ENCODE measurements at places on chromosomes 1 and 21.

DNA sequence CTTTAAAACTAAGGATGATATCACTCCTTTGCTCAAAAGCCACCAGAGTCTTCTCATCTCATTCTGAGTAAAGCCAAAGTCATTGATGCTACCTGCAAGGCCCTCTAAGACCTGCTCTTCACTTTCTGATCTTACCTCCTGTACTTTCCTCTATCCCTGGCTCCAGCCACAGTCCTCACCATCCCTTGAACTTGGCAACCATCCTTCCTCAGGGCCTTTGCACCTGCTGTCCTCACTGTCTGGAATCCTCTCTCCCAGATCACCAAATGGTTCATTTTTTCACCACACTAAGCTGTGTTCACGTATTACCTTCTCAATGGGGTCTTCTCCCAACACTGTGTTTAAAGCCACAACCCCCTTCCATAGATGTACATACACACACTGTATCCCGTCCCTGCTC is 4.3 kb upstream of the PHLDA3 start:
- no peak for DNase-seq

- DNase-seq: peak; percentile 39
These were observed 128.2 kb downstream of the TBX19 start for GRCh38 chr1:168408884-168409283.

GRCh38 chr1:227416156-227416830 is 98.0 kb upstream of the CDC42BPA start:
- no peak for DNase-seq

DNA sequence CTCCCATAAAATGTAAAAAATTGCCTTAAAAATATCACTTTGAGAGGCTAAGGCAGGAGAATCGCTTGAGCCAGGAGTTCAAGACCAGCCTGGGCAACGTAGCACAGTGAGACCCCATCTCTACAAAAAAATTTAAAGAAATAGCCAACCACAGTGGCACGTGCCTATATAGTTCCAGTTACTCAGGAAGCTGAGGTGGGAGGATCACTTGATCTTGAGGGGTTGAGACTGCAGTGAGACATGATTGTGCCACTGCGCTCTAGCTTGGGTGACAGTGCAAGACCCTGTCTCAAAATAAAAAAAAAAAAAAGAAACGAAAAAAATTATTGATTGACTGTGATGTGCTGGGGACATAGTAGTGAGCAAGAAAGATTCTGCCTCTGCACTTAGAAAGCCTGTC is 38.4 kb downstream of the PKN2 start:
- DNase-seq: no peak

- peak; percentile 14 for DNase-seq
These were observed 705 bp downstream of the UROD start for GRCh38 chr1:45012639-45013278.

DNA sequence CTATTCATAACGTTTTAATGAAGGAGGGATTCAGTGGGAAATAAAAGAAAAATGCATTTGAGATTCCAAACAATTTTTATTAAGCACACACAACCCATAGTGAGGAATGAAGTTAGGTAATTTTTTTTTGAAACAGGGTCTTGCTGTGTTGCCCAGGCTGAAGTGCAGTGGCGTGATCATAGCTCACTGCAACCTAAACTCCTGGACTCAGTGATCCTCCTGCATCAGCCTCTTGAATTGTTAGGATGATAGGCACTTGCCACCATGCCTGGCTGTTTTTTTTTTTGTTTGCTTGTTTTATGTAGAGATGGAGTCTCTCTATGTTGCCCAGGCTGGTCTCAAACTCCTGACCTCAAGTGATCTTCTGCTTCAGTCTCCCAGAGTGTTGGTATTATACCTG is 28.9 kb downstream of the LYPLAL1 start:
- no peak for DNase-seq

DNA sequence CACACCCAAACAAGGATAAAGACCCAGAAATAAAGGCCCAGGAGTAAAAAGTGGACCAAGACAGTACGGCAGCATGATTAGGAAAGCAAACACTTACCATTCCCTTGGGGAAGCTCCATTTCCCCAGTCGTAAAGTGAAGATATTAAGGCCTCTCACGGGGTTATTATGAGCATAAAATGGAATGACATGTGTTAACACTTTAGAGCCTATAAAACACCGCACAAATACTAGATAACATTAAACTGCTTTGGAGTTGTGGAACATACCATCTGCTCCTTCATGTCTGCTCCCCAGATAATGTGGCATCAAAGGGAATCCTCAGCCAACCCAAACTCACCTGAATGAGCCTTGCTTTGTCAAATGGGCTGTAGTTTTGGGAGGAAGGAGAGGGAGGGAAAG is 8.9 kb upstream of the ITLN2 start:
- DNase-seq: no peak

GRCh38 chr1:184052194-184052559 is 647 bp downstream of the TSEN15 start:
- no peak for DNase-seq

DNA sequence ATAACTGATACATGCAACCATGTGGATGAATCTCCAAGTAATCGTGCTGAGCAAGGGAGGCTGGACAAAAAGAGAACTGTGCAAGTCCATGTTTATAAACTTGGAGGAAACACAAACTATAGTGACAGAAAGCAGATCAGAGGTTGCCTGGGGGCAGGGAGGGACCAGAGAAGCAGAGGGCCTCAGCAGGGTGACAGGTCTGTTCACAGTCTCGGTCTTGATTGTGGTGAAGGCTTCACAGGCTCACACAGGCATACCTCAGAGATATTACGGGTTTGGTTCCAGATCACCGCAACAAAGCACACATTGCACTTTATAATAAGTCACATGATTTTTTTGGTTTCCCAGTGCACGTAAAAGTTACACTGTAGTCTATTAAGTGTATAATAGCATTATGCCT is 28.5 kb downstream of the ACOT7 start:
- no peak for DNase-seq

DNA sequence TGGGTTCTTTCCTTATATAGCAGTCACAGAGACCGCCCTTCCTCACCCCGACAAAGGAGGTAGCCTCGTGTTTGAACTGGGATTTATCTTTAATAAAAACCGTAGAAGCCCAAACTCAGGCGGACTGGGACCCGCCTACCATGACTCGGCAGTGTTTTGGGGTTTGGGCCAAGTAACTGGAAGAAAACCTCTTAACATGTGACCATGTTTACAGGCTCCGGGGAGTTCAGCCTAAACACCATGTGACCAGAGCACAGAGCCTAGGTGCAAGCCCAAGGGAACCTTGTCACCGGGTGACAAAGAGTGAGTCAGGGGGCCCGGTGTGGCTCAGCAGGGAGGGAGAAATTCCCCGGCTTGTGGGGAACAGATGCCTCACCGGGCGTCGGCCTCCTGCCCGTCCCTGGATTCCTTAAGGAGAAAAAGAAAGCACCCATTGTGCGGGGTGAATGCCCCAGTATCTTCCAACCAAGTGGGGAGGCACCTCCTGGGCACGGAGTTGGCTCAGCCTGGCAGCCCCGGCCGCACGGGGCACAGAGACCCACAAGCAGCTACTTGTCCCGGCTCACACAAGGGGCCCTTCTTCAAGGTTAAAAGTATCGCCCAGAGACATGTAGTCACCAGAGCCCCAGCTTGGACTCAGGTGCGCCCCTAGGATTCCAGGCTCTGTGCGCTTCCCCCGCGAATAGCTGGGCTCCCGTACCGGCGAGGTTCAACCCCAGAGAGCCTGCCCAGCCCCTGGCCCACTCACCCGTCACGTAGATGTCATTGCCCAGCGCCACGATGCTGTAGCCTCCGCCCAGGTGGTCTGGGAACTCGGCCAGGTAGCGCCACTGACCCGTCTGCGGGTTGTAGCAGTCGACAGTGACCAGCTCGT is 1.4 kb downstream of the KLHL21 start:
- DNase-seq: peak; percentile 60

DNA sequence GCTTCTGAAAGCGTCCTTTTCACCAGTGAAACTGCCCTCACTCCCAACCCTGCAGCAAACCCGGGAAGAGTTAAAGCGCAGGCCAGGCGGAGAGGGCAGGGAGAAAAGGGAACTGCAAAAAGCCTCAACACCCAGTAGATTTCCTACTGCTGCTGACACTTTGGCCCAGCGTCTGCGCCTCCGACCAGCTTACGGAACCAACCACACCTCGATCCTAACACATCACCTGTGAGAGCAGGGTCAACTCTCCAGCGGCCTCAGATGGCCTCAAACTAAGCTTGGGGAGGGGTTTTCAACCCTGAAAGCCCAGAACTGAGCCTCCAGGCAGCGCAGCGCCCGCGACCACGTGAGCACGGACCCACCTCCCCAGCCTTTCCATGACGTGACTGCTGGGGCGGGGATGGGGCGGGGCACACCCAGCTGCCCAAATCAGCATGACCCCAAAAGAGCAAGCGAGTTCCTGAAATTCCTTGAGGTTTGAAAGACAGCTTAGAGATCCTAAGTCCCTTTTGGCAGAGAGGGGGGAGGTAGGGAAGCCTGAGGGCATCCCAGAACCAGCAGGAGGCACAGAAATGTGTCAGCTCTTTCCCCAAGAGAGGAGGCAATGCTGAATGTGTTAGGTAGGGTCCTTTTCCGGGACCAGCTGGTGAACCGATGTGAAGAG is 59.1 kb downstream of the ITPKB start:
- peak; percentile 70 for DNase-seq

DNA sequence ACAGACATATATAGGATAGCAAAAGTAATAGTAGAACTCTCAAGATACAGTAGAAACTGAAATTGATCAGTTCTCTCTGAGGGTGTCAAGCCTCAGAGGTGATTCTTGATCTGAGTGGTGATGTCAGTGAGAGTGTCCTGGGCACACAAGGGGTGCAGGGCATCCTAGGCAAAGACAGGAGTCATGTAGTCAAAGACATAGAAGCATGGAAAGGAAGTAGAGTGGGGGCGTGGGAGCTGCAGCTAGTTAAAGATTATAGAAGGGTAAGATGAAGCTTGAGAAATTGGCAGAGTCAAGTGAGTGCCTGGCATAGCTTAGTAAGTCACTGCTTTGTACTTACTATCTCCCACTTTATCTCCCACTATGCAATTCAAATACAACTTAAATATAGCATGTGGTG is 22.8 kb downstream of the CDC7 start:
- DNase-seq: no peak

DNA sequence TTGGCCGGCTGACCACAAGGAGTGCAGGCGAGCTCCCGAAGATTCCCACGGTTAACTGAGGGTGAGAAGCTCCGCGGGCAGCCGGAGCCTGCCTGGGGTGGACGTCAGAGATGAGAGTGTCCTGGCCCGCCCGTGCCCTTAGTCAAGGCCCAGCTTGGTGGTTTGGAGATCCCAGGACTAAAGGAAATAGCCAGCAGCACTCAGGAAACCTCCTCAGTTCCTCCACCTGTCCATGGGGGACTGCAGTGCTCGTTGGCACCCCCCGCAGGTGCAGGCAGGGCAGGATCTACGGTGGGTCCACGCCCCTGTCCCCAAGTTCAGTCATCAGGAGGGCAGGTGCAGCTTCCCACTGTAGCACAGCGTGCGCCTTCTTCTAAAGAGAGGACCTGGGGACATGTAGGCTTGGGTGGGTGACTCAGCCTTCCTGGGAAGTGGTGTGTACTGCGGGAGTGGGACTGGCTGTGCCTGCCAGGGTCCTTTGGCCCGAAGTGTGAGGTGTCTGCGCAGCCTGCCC is 32.5 kb downstream of the SLX9 start:
- no peak for DNase-seq

GRCh38 chr1:67833602-67833940 is 304 bp upstream of the GNG12 start:
- DNase-seq: no peak

- DNase-seq: no peak
These were observed 38.2 kb upstream of the ZNF124 start for GRCh38 chr1:247210062-247210375.

DNA sequence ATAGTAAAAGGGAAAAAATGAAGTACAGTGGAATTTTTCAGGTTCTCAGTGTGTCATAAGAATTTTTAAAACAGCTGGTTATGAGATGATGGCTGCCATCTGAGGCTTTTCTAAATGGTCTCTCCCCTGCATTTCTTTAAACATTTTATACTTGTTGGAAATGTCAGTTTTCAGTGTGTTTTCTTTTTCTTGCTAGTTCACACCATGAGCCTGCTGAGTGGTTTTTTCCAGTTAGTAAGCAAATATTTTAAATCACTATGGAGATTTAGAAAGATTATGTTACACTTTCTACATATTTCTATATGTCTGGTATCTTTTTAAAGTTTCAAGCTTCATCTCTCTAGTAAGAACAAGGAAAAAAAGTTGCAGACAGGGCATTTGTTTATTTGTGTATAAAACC is 9.6 kb downstream of the RBM15 start:
- no peak for DNase-seq

- no peak for DNase-seq
These were observed 75.6 kb downstream of the MTR start for GRCh38 chr1:236870721-236871120.

DNA sequence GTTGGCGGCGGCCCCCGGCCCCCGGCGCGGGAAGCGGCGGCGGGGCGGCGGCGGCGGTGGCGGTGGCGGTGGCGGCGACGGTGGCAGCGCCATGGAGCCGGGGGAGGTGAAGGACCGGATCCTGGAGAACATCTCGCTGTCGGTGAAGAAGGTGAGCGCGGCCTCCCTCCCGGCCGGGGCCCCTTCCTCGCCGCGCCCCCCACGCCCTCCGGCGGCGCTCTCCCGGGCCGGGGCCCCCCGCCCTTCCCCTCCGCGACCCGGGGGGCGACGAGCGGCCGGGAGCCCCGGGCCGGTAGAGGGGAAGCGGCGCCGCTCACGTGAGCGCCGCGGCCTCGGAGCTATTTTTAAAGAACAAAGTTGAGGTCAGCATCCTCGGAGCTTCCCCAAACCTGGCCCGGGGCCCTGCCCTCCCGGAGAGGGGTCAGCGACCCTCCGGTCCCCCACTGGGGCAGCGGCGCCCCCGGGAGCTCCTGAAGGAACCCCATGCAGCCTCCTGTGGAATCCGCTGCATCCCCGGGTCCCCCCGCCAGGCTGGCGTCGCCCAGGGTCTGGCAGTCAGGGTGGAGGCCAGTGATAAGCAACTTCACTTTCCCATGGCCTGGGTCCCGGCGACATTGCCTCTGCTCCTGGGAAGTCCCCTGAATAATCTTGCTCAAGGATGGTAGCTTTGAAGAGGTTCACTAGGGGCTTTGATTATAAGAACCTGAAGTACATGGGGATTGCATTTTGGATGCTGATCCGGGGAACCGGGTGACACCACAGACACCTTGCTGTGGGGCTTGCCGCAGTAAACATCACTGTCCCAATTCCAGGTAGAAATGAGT is 560 bp downstream of the PLEKHM2 start:
- peak; percentile 19 for DNase-seq

DNA sequence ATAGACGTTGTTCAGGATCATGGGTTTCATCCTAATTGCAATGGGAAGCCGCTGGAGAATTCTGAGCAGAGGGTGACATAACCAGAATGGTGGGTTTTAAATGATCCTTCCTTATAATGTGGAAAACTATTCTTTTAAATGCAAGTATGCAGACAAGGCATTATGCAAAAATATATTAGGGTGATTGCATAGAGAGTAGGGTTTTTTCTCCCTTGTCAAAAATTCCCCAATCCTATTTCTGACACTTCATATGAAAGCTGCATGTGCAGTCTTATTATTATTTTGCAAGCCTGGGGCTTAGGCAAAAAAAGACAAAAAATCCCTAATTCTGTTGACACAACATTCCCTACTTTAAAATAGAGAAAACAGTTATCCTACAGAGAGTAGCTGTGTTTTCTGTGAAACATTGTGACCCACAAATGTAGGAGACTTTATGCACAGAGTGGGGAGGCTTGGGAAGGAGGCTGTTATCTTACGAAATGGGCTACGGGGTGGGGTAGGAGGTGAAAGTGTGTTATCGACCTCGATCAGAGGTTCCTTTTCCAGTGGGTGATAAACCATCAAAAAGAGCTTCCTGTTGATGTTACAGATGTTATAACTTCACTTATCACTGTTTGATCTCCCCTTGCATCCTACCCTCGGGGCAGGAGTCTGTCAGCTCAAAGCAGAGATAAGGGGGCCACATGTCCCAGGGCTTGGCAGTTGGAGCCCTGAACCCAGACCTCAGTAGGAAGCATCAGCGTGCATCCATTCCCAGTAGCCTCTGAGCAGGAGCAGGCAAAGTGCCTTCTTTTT is 27.2 kb downstream of the RHEX start:
- DNase-seq: no peak
